Caki2 (cell line): ENCODE measurements at places on chromosomes 16 and 17. TPM values are rescaled to one million over a fixed set of nuclear protein-coding genes. Genes with fewer than 3 reads are reported as not detected.

GRCh38 chr17:81465910-81466309 lies 46.7 kb downstream of the ACTG1 start:
- DNase-seq, result no peak

- no peak for DNase-seq
Measured at GRCh38 chr16:65509172-65509571, 387.3 kb upstream of the CDH11 start.

DNA sequence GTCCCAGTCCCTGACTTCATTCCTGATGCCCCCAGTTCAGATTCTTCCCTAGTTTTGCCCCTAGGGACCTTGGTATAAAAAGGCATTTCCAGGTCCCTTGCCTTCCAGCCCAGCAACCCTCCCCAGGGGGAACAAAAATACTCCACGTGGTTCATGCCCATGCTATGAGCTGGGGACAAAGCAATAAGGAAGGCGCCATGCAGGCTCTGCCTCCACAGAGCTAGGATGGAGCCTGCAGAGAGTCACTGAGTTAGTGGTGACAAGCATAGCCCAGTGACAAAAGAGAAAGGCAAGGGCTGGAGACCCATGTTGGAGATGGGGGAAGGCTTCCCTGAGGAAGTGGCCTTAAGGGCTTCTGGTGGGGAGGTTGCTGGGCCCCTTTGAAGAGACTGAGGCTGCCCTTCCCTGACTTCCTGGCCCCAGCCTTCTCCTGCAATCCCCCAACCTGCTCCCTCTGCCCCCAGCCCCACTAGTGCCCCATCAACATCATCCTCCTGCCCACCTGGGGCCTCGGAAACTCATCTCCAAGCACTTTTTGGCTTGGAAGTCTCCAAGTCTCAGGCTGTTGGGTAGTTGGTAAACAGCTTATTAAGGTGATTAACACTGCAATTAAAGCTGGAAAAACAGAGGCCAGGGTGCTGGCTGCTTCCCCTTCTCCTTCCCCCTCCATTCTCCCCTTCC lies 9.6 kb downstream of the DLX3 start:
- no peak for DNase-seq

- no peak for DNase-seq
Measured at GRCh38 chr17:19805006-19805405, 56.9 kb upstream of the ALDH3A1 start.

- DNase-seq, result no peak
Measured at GRCh38 chr17:39208893-39209292, 8.8 kb downstream of the RPL19 start.

The YBX2 gene
- total RNA-seq, result 1.8 and 8.5 TPM in 2 replicates

The TSPAN10 gene
- 9.6 and 18.9 TPM in 2 replicates for total RNA-seq
